NCI-H1436 treated with DMSO at 0.1 percent for 48 hours (cell line): ENCODE measurements at places on chromosomes 3 and 15.

DNA sequence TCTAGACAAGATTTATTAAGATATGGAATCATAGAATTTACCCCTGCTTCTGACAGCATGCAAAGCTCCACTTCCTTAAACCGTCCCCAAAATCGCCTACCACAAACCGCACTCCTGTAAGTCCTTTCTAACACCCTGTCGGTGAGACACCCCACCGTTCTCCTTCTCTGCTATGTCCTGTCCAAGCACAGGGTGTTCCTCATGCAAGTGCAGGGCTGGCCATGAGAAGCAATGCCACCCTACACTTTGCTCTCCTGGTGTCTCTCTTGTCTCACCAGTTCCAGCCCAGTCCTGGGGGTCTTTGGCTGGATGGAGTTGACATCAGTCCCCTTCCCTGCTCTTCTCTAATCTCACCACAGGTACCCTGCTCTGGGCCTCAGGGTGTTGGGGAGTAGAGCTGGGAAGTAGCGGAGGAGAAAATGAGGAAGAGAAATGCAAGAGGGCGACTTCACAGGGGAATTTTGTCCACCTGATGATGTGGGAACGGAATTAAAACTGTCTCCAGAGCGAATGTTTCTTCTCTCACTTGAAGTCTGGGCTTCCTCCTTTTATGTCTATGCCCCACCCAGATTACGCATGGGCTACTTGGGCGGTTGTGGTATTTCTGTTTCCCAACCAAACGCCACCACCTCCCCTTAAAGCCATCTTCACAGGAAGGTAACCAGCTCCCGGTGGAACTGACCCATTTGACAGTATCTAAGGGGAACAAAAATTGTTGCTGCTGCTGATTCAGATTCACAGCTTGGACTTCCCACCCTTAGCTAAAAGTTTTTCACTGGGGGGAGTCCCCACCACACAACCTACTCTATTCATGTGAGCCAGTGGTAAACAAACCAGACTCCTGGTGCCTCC is 49.9 kb downstream of the CASR start:
- DNase-seq, result no peak

GRCh38 chr15:55279746-55280351 is 9.8 kb downstream of the RAB27A start:
- no peak for DNase-seq

- DNase-seq, result no peak
These were observed 204.4 kb upstream of the RASGRP1 start for GRCh38 chr15:38768970-38769369.

GRCh38 chr3:78986416-78987101 is 781.2 kb downstream of the ROBO1 start:
- DNase-seq, result no peak

- no peak for DNase-seq
These were observed 155.4 kb downstream of the DIPK2A start for GRCh38 chr3:144127014-144127413.

- DNase-seq, result no peak
These were observed 254.2 kb downstream of the PLOD2 start for GRCh38 chr3:145906755-145907154.

DNA sequence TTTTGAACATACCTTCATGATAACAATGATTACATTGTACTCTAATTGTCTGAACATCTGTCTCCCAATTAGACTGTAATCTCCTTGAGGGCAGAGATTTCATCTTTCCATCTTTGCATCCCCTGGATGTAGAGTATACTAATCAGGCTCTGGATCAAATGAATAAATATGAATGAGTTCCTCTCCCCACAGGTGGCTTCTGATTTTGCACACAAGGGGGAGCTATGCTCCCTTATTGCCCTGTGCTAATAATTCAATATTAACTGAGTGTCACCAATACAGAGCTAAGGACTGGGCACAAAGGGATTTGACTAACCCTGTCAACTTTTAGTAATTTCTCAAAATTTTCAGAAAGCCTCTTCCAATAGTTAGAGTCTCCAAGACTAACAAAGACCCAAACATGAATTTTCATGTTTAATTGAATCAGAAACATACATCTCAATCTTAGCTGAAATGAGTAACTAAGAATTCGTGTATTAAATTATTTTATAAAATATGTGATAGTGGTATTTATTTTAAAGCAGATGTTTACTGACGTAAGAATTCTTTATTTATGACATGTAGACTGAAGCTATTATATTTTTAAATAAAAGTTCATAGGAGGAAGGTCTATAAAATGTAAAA is 3.0 kb downstream of the DUOXA1 start:
- no peak for DNase-seq
